ENCODE measurements at places on chromosomes 12 and 14.

GRCh38 chr12:130357729-130358330 is 20.1 kb downstream of the PIWIL1 start:
- DNase-seq = no peak

- DNase-seq = no peak
Observed at GRCh38 chr12:109458086-109458485, 19.0 kb downstream of the KCTD10 start.

DNA sequence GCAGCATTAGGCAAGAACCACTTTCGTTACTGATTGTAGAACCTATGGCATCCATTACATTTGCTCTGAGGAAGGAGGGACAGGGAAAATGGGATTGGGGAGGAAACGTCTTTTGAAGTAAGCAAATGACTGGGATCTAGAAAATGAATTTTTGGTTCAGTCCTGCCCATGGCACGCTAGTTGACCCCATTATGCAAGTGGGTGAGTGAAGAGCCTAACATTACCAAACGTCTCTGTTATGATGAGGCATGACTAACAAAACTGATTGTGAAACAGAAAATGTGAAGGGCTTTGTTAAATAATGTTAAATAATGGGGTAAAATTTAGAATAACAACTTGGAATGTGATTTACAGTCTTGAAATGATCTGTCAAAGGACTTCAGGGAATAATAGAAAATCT is 38.9 kb downstream of the CPSF2 start:
- no peak for DNase-seq

DNA sequence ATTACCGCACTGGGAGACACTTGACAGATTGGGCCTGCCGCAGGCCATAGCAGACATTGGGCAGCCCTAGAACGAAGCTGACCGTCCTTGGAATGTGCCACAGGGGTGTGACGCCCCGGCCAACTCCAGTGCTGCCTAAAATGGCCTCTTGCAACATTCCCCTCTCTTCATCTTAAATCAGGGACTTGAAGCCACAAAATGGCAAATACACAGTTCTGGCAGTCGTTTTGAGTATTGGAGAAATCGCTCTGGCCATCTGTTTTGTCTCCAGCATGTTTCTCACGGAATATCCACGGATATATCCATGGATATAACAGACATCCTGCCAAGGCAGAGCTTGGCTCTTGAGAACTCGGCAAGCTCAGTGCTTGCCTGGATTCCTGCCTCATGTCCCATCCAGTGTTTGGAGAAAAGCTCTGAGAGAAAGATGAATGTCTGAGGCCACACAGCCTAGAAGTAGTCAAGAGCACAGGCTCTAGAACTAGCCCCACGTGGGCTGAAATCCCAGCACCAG is 158.4 kb downstream of the CHST11 start:
- DNase-seq = no peak

DNA sequence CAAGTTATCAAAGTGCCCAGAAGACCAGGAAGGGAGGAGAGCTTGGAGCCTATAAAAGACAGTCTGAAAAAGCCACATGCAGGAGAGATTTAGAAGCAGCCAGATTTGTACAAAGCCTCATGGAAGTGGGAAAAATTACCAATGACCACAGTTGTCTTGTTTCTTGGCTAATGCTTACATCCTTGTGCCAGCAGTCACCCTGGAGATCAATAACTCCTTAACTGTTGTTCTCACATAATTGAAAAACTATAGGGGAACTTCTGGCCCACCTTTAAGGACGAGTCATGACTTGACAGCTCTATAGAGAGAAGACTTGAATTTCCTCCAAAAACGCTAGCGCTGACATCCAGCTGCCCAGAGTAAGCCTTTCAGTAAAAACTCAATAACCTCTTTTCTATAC is 313.1 kb downstream of the GALC start:
- no peak for DNase-seq

DNA sequence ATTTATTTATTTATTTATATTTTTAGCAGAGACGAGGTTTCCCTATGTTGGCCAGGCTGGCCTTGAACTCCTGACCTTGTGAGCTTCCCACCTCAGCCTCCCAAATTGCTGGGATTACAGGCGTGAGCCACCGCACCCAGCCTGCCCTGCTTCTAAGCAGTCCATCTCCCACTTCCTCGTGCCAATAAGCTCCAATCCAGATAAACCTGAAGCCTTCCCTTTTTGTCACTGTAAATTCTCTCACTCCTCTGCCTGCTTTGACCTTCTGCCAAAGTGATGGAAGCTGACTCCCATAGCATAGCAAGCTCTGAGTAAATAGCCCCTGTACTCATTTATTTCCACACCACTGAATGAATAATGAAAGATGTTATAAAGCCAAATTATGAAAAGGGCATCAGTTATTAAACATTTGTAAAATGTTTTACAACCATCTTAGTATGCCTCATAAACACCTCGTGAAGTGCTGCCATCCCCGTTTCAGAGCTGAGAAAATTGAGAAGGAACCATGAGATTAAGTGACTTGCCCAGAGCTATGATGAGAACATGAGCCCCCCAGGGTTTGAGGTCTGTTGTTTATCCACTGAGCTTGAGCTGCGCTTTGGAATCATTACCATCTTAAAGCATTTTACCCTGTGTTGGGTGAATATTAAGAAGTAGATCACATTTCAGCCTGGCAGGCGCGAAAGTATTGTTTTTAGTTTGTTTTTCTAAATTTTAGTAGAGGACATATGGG is 30.4 kb downstream of the MANSC1 start:
- DNase-seq = no peak

DNA sequence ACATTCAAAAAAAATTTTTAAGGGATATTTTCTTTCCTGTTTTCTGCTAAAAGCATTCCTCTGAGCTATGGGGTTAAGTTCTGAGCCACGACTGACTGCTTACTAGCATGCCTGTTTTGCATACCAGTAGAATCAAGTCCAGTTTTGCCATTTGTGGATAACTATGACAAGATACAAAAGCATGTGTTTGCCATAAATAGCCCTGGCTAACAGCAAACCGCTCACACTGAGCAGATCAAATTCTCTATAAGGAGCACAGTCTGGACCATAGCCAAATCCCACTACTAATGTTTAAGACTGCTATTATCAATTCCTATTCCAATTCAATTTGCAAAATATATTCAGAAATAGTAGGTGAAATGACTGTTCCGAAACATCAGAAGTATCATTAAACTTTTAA is 3.2 kb downstream of the CFL2 start:
- DNase-seq = no peak

Measured in CD4-positive, alpha-beta T cell treated with Interleukin-6 at 100 ng/mL for 8 hours (primary cell).